ENCODE measurements at places on chromosomes 4 and X. TPM values are rescaled to one million over a fixed set of nuclear protein-coding genes. Genes with fewer than 3 reads are reported as not detected.

Gene PLP1
- total RNA-seq, result not detected

Gene ARX
- not detected for total RNA-seq

Gene AGTR2
- not detected for total RNA-seq

Gene DRP2
- 0.58 TPM for total RNA-seq

Gene SSX2B
- not detected for total RNA-seq

Gene CT45A10
- total RNA-seq, result not detected

Gene OPRPN
- not detected for total RNA-seq
